AG09309 (cell line): ENCODE measurements at places on chromosomes 4 and X.

DNA sequence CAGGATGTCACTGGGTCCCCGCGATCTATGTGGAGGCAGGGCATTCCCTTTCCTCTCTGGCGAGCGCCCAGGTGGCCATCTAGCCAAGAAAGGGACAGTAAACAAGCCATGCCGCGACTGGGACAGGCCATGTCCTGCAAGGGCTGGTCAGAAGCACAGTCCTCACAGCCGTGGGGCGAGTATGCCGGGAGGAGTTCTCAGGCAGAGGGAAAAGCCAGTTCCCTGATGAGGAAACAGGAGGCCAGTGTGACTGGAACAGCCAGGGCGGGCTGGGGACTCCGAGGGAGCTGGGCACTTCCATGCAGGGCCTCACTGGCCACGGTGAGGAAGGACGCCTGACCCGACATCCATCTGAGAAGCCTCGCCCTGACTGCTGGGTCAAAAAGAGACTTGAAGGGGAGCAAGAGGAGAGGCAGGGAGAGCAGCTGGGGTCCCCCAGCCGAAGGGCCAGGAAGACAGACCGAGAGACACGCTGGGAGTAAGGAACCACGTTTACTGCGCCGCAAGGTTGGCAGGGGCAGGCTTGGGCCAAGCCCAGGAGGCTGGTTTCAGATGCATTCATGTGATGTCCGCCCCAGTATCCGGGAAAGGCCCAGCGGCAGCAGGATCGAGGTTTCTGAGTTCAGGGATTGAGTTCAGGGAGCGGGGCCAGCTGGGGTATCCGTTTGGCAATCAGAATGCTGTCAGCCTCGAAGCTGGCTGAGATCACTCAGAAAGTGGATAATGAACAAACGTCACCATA lies 15.0 kb downstream of the CFAP99 start:
- DNase-seq: no peak

DNA sequence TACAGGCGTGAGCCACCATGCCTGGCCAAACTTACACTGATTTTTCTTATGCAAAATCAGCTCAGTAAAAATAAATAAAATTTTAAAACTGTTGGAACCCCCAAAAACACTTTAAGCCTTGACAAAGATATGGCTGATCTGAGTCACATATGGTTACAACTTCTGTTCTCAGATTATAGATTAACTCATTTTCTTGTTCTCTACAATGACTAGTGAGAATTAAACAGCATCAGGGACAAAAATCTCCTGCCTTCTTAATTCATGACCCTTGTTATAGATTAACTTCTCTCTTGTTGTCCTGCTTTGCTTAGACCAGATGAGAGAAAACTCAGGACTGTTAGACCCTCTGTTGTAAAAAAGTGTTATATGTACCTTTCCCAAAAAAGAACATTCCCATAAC lies 24.2 kb upstream of the EXOC1L start:
- DNase-seq: no peak

- DNase-seq: no peak
Observed at GRCh38 chr4:85393201-85393600, 81.7 kb upstream of the ARHGAP24 start.

DNA sequence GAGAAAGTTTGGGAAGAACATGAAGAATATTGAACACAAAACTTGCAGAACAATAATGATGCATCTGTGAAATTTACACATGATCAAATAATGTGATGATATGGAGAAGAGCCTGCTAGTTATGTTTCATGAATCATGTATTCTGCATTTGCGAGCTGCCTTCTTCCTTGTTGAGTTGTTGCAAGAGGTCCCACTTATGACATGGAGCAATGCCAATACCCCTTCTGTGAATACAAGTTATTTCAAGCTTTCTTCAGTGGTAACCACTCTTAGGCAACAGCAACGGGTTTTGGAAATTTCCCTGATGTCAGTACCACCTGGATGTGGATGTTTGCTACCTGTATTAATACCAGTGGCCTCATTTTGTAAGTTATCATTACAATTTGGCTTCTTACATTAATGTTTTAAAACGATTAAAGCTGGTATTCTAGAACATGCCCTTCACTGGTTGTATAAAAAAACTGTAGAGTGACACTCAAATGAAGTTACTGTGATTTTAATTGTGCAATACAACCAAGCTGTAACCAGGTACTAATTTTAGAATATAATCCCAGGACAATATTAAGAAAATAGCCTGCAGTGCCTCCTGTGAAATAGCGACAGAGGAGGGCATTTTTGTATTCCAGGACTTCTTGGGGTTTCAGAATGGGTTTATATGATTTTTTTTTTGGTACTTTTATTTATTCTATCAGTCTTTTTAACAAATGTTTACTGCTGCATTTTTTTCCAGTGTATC lies 25.3 kb downstream of the IQCM start:
- DNase-seq: peak; percentile 45

DNA sequence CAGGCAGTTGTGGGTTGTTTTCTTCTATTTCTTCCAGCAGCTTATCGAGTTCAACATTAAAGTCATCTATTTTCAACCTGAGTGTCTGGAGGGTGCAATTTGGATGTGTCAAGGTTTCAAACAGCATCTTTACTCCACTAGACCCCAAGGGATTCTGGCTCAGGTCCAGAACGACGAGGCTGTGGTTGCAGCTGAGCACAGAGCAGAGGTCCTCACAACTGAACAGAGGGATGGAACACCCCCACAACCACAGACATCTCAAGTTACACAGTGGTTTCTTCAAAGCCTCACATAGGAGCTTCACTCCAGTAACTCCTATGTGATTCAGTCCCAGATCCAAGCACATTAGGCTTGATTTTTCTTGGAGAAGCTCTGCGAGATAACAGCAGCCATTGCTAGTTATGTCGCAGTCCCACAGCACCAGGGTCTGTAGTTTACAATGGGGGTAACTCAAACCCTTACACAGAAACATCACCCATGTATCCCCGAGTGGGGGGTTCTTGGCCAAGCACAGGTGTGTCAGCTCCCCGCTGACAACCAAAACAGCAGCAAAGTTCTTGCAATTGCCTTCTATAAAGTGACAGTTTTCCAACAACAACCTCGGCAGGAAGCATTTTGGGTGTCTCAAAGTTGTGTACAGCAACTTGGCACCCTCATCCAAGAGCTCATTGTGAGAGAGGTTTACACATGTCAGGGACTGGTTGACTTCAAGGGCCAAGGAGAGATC lies 2.8 kb downstream of the NLRP2B start:
- no peak for DNase-seq

GRCh38 chr4:20496068-20496467 lies 204.2 kb upstream of the PACRGL start:
- DNase-seq: no peak

DNA sequence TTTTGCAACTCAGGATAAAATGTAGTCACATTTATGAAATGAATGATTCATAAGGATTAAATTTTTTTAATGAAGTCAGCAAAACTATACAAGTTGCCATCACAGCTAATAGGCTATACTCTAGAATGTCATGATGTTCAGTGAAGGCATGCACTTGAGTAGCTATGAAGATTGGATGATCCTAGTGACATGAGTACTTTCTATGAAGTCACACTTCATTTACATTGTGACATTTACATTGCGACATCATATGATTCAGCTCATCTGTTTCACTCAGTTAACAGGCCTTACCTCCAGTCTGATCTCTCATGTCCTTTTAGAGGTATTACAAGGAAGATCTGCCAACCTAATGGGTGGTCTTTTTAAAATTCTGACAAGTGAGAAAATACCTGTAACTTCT lies 82.7 kb upstream of the FGF13 start:
- DNase-seq: no peak

DNA sequence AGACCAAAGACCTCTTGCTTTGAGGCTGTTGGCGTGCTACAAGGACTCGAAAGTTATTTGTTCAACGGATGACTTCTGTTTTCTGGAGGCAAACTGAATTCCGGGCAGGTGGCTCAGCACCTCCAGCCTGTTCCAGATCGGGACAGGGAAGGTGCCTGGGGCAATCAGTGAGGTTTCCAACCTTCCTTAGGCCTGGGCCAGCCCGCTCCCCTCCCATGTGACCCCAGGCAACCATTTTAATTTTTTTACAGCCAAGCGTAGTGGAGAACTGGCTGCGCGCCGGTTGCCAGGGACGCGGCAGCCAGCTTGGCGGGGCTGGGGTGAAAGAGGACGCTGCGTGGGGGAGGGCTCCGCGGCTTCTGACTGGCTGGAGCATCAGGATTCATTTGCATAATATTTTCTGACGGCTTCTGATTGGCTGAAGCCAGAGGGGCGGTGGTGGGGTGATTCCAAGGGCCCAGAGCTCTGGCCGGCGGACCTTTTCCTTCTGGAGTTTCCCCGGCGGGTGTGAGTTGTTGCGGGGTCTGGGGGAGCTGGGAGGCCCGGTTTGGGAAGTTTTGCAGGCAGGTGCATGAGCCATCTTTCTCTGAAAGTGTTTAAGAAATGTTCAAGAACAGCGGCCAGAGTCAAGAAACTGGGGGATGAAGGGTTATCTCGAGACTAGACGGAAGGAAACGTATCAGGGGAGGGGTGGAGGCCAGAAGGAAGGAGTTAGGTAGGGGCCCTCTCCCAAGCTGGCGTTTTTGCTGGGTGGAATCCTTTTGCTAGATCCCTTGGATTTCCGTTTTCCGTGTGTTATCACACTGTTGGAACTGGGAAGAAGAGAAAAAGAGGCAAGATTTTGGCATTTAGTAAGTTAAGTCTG lies at the start of gene MID1IP1:
Gene MID1IP1, plus strand, starts transcription at position 479 of the 865 bp plus-strand sequence. CDS start 3,488 bp downstream, outside the sequence.
- peak; percentile 54 for DNase-seq

DNA sequence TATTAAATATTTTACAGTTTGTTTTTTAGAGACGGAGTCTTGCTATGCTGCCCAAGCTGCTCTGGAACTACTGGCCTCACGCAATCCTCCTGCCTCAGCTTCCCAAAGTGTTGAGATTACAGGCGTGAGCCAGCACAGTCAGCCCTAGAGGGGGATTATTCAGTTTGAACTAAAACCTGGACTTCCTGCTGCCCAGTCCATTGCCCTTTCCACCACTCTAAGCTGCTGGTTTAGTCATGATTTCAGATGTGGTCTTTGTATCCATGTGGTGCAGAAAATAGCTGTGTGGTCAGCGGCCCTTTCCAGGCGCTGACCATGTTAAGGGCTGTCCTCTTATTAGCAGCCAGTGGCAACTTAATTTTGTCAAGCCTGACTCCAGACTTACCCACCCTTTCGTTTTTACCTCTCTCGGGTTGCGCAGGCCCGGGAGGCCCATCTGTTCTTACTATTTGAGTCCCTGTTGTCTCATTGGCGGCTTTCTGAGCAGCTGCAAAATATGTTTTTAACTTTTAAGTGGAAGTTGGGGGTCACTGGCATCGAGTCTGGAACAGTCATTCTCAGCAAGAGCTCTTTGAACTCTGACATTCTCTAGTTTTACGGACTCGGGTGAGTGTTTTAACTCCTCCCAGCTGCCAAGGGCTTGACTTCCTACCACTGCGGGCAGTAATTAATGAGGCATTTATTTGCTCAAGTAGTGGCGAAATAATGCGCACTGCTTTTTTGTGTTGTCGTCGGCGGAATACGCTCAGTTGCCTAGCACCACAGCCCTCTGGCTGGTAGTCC lies 773 bp upstream of the VMA21 start:
- DNase-seq: peak; percentile 2

DNA sequence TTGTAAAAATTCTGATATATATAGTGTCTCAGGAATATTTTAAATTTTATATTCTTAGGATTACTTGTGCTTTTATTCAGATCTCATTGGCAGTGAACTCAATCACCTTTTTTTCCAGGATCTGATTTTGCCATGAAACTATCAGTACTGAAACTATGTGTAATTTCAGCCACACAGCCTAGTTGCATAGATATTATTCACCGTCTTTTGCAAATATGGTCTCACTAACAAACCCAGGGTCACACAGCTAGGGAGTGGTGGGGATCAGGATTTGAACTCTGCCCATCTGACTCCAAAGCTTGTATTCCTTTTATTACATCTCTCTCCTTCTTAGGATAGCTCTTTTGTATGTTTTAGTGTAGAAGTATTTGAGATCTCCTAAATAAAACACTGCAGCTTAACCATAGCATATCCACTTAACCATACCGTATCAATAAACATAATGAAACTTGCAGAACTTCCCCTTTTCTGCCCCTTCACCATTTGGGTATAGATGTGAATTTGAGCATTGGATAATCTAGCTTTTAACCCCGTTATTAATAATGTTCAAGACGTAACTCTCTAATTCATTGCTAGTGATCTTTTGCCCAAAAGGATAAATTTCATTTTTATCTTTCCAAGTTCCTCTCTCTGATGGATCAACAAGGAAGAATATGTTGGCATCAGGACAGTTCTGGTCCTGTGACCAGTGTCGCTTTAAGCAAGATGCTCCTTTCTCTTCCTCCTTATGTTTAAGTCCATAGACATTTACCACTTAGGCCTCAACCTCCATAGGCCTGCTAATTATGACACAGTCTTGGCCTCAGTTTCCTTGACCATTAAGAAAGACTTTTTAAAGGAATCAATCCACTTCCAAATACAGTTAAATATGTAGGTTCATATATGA lies 74.6 kb downstream of the RAPGEF2 start:
- DNase-seq: no peak

DNA sequence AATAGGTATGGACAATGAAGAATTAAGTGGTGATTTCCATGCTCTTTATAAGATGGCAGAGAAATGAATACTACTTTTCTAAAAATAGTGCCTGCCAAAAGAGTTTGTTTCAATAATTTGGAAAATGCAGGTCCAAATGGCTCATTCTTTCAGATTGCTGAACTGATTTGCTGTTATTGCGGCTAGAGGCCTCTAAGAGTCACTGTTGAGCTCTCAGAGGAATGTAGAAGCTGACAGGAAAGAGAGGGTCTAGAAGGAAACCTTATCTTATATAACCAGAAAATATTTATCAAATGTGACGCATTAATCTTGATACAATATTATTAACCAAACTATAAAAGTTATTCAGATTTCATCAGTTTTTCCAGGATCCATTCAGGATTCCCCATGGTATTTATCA lies 65.7 kb upstream of the PAGE1 start:
- no peak for DNase-seq

- DNase-seq: no peak
Observed at GRCh38 chrX:23745786-23746185, 2.7 kb upstream of the ACOT9 start.

GRCh38 chr4:130296448-130296847 lies 1200.5 kb downstream of the C4orf33 start:
- DNase-seq: no peak

GRCh38 chr4:118833192-118833820 lies 2.6 kb downstream of the SEC24D start:
- no peak for DNase-seq

GRCh38 chrX:93420525-93421082 lies 252.8 kb downstream of the NAP1L3 start:
- DNase-seq: no peak

- no peak for DNase-seq
Observed at GRCh38 chrX:40240844-40241243, 143.1 kb upstream of the BCOR start.

DNA sequence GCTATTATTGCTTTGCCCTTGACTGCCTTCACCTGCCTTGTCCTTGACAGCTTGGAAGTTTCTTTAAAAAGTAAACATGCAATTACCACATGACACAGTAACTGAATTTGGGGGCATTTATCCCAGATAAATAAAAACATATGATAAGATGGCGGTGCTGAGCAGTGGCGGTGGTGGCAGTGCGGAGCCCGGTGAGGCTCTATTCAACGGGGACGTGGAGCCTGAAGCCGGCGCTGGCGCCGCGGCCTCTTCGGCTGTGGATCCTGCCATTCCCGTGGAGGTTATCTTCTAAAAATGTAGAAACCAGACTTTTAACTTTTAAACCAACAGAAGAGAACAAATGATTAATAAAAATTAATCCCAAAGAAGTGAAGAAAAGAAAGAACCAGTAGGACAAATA lies 59.7 kb upstream of the ZDHHC15 start:
- no peak for DNase-seq
